T47D (cell line): ENCODE measurements at places on chromosomes 5 and 9.

- DNase-seq = no peak
These were observed 9.5 kb upstream of the QSOX2 start for GRCh38 chr9:136255166-136255538.

DNA sequence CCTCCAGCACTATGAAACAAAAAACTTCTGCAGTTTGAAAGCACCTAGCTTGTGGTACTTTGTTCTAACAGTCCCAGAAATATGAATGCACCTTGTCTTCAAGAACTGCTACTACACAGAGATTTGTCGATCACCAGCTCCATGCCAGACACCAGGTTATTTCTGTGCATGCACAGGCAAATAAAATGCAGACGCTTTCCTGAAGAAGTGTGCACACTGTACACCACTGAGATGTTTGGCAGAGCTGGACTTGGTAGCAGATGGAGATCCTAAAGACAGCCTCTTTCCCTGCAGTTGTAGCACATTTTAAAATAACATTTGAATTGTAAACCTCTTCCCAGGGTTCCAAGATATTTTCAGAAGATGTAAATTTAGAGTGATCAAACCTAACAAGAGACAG, 730.0 kb downstream of the MTRR start:
- no peak for DNase-seq

- no peak for DNase-seq
These were observed 190.7 kb upstream of the SLC27A6 start for GRCh38 chr5:128774605-128775004.

DNA sequence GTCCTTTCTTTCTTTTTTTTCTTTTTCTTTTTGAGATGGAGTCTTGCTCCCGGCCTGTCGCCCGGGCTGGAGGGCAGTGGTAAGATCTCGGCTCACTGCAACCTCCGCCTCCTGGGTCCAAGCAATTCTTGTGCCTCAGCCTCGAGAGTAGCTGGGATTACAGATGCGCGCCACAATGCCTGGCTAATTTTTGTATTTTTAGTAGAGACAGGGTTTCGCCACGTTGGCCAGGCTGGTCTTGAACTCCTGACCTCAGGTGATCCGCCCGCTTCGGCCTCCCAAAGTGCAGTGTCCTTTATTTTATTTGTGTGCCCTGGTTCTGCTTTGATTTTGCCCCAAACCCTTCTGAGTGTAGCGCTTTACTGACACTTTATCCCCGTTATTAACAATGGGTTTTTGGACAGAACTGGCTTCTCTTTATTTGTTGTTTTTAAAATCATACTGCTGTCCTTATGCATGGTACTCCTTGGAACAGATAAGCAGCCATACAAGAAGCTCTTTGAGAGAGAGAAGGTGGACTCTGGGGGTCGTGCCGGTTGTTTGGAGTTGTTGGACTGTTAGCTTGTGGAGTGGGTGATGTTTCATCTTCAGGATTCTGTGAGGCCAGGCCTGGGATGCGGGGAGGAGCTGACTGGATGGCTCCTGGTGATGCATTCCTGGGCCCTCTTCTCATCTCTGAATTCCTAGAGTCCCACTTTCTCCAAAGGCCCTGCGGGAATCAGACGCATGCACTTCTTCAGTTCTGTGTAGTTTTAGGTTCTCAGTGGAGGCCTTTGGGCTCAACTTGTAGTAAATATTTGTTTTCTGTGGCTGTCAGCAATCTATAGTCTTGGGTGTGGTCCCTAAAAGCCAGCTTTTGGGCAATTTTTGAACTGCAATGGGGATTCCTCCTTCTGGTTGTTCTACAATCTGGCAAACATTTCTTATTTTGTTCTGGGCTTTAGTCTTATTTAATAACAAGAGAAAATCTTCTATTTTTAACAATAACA, 47.8 kb downstream of the PTTG1 start:
- DNase-seq = no peak

- no peak for DNase-seq
These were observed 19.0 kb upstream of the SCAMP1 start for GRCh38 chr5:78341440-78341839.

DNA sequence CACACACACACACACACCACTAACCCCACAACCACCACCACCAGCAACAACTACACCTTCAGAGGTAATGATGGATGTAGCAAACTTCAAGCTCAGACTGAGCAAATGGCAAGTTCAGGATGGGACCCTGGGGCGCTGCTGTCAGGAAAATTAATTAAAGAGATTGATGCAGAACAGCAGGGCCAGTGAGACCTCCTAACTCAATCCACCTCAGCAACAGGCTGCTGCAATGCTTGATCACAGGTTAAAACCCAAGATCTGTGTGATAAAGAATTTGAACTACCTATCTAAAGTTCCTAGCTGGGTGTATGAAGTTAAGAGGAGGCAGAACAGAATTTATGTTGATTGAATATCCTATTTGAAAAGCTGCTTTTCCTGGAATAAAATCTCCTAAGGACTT, 140.3 kb upstream of the FER start:
- DNase-seq = no peak

- no peak for DNase-seq
These were observed 26.1 kb upstream of the IFNK start for GRCh38 chr9:27497883-27498417.

GRCh38 chr5:158953929-158954534, 145.7 kb downstream of the EBF1 start:
- DNase-seq = no peak

DNA sequence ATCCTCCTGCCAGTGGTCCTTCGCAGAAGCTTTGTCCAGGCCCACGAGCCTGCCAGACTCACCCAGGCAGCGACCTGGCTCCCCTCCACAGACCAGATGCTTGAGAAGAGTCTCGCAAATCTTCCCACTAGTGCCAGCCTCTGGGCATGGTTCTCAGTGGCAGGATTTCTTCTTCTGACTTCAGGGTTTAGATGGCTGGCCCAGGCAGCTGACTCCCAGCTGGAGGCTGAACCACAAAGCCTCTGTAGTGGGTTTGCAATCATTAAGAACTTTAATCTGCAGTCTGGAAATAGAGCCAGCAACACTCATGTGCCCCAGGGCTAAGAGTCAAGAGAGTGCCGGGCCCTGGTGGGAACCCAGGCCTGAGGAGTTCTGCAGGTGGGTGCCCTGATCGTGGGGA, 90.6 kb upstream of the ICE1 start:
- DNase-seq = no peak

GRCh38 chr9:110168486-110168885, 39.5 kb downstream of the C9orf152 start:
- no peak for DNase-seq

GRCh38 chr9:109245310-109245897, 75.5 kb downstream of the EPB41L4B start:
- DNase-seq = no peak

DNA sequence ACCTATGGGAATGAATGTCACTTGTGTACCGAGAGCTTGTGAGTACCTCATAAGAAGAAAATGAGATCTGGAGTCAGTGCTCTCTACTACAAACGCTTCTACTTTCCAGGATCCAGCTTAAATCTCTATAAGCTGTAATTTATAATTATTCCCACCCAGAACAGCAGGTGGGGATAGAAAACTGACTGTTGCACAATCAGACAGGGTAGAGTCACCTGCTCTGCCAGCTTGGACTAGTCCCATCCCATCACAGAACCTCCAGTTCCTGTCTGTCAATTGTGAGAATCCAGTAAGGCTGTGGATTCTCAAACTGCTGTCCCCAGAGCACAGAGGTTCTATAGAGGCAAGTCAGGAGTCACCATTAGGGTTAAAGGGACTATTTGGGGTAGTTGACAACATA, 2.0 kb downstream of the SPINK7 start:
- no peak for DNase-seq

- DNase-seq = no peak
These were observed 1.4 kb upstream of the PIP5K1B start for GRCh38 chr9:68703672-68704071.

GRCh38 chr5:19044311-19044710, 943.7 kb downstream of the CDH18 start:
- DNase-seq = no peak

DNA sequence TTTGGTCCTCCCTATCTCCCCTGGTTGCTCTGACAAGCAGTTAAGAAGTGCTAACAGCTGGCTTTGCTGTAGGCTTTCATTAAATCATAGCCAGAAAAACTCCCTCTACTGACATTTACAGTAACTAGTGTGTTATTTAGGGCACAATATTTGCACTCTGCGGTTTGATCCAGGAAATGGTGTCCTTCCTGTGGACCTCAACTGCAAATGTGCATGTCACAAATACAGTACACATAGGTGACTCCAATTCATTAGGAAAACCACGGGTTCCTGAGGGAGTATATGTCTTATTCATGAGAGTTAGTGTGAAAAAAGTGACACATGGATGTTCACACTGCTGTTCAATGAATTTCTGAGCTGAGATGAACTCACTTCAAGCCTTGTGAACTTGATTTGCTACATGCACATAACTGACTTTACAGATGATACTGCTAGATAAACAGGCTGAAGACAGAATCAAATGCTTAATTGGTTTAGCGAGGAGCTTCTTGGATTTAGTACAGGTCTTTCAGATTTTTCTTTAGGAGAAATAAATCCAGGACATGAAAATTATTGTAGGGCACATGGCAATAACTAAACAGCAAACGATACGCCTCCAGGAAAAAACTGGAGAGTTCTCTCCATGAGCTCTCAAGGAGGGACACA, 281.5 kb downstream of the EFNA5 start:
- peak; percentile 79 for DNase-seq

DNA sequence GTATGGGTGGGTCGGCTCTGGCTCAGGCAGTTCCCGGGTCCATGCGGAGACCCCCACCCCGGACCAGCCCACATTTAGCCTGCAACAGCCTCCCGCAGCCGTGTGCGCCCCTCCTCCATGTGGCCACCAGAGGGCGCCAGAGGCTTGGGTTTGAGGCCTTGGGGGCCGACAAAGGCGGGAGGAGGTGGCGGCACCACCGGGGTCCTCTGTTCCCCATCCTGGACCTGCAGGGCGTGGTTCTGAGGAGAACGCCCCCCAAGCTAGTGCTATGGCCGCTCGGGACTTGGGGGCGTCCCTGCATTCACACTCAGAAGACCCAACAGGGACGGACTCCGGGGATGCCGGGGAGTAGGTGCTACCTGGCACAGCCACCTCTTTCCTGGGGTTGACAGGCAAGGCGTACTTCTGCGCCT, 16.5 kb downstream of the ASS1 start:
- DNase-seq = peak; percentile 66

DNA sequence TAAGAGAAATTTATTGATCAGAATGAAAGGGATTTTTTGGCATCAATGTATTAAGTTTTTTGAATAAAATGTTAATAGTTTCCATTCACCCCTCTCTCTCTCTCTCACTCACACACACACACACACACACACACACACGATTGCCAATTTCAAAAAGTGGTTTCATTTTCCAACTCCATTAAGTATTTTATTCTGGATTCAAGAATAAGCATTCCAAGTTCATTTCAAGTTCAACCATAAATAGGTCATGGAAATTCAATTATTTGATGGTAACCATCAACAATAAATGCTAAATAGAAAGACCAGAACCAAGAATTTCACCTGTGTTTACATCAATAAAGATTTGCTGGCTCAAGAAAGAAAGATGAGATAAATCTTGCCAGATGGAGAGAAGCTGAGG, 171.6 kb downstream of the ADAMTS12 start:
- DNase-seq = no peak

DNA sequence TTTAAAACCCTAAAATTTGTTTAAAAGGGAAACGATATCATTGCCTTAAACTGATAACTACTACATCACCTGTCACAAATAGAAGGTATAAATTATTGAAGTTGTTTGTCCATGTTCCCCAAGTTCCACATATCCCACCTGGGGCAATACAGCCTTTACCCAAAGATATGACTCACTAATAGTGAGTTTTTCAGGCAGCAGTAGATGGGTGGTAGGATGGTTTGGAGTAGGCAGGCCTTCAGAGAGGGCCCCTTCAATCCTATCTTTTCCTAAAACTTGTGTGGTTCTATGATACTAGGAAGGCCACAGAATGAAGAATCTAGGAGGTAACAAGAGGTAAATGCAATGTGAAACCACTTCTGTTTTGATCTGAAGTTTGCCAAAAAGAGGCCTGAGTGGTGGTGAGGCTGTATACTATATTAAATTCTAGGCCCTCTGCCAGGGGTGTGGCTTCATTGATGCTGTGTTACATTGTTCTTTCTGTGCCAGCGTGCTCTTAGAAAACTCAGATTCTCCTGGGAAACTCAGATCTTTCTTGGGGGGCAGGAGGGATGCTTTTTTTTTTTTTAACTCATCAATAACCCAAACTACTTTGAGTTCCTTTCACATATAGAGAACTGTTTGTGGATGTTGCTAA, 7.2 kb downstream of the CYSTM1 start:
- DNase-seq = no peak

- no peak for DNase-seq
These were observed 157.7 kb downstream of the NR2F1-AS1 start for GRCh38 chr5:93423300-93423699.

GRCh38 chr5:102554728-102555127, 55.9 kb upstream of the SLCO6A1 start:
- DNase-seq = peak; percentile 16

- DNase-seq = no peak
These were observed 278.0 kb downstream of the DRD1 start for GRCh38 chr5:175166026-175166425.

DNA sequence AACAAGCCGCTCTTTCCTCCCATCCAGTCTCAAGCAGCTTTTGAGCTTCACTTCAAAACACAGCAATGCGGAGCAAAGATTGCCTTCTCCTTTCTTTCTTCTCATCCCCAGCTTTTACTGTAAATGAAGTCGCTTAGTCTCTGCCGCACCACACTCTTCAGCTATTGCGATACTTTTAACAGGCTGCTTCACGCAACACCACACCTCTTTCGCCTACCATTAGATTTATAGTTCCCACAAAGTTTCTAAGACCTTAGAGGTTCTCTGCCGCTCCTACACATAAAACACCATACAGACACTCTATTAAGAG, 711 bp downstream of the PGGT1B start:
- no peak for DNase-seq

GRCh38 chr9:72599874-72600534, 78.6 kb downstream of the TMC1 start:
- DNase-seq = peak; percentile 28

DNA sequence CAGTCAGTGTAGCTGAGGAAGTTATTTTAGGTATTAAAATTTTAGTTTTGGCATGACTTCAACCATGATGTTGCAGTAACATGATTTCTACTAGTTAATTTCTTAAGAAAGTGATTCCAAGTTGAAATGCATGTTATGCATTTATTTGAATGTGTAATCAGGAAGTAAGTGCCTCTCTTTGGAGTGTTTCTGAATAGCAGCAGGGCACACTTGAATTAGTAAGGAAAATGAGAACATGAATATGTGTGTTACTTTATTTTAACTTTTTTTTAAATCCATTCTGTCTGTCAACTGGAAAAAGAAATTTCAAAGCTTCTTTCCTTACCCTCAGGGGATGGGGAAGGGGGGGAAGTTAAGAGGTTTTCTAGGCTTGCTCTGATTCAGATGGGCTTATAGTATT, 40.4 kb downstream of the CTNNA1 start:
- DNase-seq = no peak

DNA sequence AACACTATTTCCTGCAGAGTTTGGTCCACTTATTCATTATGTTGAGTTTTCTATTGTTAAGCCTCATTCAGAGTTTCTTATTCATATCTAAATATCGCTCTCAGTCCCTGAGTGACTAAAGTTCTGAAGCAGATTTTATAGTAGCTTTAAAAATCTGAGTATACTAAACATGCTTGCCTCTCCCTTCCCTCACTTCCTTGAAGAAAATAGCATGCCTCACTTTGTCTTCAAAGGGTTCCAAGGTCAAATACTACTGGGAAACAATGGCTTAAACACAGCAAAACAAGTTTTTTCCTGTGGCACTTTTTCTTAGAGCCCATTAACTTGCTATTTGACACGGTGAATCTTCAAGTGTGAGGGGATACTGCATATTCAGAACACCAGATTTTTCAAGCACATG, 41.1 kb upstream of the DAB2 start:
- no peak for DNase-seq
